Testis (tissue), 5 donors: ENCODE measurements at places on chromosomes 3 and 15. TPM values are rescaled to one million over a fixed set of nuclear protein-coding genes. Genes with fewer than 3 reads are reported as not detected.

DNA sequence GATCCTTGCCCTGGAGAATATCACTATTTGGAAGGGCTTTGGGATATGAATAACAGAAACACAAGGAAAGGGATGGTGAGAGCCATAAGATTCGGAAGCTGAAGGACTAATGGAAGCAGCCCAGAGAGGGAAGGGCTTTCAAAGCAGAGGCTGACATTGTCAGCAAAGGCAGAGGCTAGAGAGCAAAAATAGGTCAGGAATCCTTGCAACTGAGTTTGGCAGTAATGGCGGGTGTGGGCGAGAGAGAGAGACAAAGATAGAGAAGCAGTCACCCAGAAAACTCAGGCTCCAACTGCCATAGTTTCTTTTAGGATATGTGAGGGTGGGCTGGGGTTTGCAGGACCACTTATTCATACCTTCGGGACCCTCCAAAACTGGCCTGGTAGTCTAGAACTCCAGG, 248.6 kb downstream of the OPA1 start:
- DNase-seq = no peak

GRCh38 chr3:13788522-13789424, 91.1 kb downstream of the WNT7A start:
- no peak for DNase-seq

DNA sequence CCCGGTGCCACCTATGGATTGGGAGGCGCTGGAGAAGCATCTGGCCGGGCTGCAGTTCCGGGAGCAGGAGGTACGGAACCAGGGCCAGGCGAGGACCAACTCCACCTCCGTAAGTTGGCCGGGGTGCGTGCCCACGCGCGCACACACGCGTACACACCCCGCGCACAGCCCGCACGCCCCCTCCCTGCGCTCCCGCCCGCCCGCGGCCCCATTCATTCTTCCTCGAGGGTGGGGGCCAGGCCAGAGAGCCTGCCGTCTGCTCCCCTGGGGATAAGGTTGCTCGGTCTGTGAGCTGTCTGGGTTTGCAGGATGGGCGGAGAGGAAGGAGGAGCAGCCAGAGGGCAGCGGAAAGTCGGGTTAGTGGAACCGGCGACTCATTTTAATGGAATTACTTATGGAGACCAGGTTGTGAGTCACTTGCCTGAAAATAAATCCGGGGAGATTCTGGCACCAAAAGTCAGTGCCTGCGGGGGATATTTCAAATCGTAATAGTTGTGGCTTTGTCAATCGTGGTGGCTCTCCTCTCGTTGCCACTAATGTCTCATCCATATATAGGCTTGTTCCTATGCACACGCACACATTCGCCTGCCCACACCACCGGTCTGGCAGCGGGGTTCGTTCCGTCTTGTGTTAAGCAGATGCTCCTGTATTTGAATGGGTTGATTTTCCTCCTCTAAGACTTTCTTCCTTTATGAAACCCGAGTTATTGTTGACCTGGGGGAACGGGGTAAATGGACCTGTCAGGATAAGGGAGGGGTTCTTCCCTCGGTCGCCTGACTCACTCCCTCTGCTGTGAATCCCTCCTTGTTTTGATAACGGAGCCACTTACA, 223.4 kb upstream of the IL12A start:
- peak; percentile 30 for DNase-seq

GRCh38 chr15:74723754-74724334, 1.5 kb downstream of the CYP1A1 start:
- DNase-seq = peak; percentile 21

- DNase-seq = no peak
Measured at GRCh38 chr15:81957698-81958097, 88.1 kb downstream of the MEX3B start.

GRCh38 chr3:144760831-144761230, 789.2 kb downstream of the DIPK2A start:
- DNase-seq = no peak

DNA sequence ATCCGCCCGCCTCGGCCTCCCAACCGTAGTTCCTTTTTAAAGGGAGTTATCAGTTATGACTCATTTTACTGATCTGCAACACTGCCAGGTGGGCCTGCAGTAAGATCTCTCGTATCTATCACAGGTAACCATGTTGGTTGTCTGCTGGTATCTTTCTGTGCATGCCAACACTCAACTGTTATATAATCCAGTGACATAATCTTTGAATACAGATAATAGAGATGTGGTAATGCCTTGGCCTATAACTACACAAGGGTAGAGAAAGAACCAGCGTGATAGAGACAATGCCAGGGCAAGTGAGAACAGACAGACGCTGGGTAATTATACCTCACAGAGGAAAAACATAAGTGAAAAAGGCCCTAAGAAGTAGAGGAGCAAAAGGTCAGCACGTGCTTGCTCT, 11.0 kb upstream of the ARPP19 start:
- DNase-seq = no peak

DNA sequence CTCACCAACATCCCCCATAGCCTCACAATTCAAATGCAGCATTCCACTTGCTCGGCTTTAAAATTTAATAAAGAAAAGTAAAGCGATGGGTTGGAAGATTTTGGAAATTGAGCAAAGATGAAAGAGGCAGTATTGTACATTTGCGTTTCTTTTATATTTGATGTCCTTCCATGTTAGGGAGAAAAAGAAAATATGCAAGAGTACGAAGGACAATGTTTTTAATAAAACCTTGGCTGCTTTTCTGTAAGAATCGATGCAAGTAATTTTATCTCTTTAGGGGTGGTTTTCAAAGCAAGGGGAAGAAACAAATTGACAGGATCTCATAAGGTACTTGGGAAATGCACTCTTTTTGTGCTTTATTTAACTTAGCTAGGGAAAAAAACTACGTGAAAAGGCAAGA, 61.8 kb upstream of the TSC22D2 start:
- DNase-seq = no peak

DNA sequence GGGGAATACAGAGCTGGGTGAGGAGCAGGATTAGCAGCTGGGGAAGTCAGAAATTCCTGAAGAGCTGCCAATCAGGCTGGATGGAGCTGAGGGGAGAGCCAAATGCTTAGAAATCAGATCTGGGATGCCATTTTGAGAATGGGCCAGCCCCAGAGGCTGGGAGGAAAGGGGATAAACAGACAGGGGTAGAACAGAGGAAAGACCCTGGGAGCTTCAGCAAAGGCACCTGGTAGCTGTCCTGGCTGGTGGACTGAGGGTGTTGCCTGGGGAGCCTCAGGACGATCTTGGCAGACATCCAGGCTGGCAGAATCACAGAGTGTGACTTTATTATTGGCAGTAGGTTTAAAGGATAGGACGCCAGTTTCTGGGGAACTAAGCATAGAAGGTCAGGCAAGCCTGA, 97.8 kb downstream of the SQOR start:
- no peak for DNase-seq

DNA sequence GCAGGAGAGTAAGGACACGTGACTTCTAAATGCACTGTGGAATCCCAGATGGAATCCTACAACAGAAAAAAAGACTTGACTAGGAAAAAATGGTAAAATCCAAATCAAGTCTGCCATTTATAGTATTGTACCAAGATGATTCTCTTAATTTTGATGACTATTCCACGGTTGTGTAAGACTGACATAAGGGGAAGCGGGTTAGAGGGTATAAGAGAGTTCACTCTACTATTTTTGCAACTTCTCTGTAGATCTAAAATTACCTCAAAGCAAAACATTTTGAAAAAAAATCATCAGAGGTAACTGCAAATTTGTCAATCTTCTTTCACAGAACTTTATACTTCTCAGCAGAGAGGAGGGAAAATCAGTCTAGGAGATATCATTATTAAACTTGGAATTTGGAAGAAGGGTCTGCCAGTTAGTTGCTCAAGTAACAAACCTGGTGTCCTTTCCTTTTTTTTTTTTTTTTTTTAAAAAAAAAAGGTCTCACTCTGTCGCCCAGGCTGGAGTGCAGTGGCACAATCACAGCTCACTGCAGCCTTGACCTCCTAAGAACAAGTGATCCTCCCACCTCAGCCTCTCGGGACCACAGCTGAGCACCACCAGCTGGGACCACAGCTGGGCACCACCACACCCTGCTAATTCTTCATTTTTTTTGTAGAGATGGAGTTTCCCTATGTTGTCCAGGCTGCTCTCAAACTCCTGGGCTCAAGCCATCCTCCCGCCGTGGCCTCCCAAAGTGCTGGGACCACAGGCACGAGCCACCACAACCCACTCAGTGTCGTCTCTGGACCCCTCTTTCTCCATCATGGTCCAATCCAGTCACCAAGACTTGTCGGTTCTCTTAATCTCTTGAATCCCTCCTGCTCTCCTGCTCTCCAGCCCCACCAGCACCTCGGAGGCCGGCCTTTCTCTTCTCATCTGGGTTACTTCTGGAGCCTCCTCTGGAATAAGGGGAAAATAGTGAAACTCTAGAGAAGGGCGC, 14.9 kb upstream of the HES1 start:
- no peak for DNase-seq

DNA sequence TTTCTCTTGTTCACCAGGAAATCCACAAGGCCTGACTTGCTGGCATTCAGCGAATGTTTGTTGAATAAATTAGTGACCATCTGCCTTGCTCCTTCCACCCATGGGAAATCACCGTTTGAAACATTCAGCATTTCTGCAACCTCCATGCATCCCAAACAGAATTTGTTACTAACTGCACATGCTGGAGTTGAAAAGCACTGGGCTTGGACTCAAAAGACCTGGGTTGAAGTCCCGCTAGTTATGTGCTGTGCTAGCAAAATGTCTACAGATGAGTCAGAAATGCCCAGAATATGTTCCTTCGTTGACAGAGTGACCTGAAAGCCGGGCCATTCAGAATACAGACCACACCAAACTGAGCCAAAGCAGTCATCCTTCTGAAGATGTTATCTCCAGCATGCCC, 144.6 kb downstream of the ALDH1A2 start:
- no peak for DNase-seq

GRCh38 chr15:22959321-22960101, 20.7 kb downstream of the CYFIP1 start:
- no peak for DNase-seq

- DNase-seq = no peak
Measured at GRCh38 chr3:89392991-89393390, 285.6 kb downstream of the EPHA3 start.

DNA sequence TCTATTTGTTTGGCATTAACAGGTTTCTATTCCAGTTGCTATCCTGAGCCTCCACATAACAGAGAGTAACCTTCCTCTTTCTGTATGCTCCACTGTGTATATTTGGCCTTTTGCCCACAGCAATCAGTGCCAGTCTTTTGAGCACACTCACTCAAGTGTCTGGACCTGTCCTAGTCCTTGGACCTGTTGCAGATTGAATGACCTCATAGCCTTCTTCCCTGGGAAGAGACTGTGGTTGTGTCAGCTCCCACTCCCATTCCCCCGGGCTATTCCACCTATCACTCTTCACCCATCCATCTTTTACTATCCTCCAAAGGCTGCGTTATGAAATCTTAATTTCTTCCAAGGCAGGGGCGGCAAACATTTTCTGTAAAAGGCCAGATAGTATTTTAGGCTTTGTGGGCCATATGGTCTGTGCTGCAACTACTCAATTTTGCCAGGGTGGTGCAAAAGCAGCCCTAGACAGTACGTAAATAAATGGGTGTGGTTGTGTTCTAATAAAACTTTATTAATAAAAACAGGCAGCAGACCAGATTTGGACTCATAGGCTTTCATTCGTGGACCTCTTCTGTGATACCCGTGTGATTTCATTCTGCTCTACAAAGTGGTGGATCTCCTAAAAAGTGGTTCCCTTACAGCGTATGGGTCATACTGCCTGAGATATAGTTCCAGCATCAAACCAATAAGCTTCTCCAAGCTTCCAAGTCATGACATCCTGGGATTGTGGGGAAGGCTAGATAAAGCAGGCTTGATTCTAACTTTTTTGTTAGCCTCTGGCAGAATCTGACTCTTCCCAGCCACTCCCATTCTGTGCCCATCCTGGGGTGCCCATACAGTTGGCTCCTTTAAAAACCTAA, 57.4 kb downstream of the CDAN1 start:
- DNase-seq = peak; percentile 68

DNA sequence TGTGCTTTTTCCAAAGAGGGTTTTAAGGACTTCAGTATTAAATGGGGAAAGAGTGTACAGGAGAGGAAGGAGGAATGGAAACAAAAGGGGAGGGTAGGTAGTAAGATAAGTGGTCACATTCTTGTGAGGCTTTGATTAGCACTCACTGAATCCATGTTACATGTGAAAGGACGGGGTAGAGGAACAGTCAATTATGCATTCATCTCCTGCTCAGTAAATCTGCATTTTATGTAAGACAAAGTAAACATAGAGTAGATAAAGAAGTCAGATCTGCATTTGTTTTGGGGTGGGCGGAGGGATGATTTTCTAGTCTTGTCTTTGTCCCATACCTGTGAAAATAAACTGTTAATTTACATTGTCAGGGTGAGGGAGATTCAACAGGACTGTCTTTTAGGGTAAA, 50.8 kb downstream of the SACM1L start:
- DNase-seq = no peak

DNA sequence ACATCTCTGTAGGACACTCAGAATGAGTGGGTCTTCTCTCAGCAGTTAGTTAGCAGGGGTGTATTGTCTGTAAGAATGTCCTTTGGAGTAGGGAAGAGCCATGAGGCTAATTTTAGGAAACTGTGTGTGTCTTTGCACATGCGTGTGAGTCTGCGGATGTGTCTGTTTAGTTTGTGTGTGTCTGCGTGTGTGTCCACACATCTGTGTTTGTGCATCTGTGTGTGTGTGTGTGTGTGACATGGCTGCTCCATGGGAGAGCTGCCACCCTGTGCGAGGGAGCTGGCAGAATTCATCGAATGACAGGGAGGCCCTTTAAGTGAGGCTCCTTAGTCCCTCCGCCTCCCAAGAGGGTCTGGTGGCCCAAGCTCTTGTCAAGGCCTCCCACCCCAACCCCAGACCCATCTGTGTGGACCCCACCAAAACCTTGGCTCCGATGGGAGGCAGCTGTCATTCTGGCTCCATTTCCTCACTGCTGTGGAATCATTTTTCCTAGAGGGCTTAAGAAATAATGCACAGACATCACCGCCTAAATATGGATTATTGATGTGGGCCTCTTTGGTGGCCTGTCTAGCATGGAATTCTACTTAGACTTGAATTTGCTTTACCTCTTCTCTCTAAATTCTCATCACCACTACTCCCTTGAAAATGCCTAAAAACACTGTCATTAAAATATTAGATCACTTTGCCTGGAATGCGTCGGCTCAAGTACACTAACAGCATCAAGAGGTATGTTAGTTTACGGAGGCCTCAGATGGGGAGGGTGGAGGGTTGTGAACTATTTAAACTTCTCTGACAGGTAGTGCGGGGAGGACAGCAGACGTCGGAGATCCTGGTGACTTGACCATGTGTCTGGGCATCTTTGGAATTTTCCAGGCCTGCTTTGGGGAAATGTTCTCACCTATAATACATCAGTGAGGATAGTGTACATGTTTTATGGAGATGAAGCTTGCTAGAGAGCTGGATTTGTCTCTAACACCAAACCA, 9.4 kb downstream of the ESYT3 start:
- DNase-seq = no peak

POC1A gene
- 36.1 TPM for polyA plus RNA-seq

PGBD4 gene
- 2.7 TPM for polyA plus RNA-seq

ATP13A3 gene
- 26.6 TPM for polyA plus RNA-seq

NEO1 gene
- polyA plus RNA-seq = 50.2 TPM

TRH gene
- 1.8 TPM for polyA plus RNA-seq

TMEM212 gene
- 1.8 TPM for polyA plus RNA-seq

SLC6A20 gene
- polyA plus RNA-seq = 2.3 TPM

CFAP44 gene
- polyA plus RNA-seq = 14.1 TPM

DOCK3 gene
- polyA plus RNA-seq = 8.4 TPM

TICRR gene
- 3.0 TPM for polyA plus RNA-seq

MYO5C gene
- 9.3 TPM for polyA plus RNA-seq
